Thoracic aorta (tissue), 2 donors: ENCODE measurements at places on chromosomes 7 and 10. TPM values are rescaled to one million over a fixed set of nuclear protein-coding genes. Genes with fewer than 3 reads are reported as not detected.

SVIL gene
- 349 TPM for total RNA-seq

- H3K36me3 ChIP-seq: no peaks in the 10 kb centered on the region
- no peak for DNase-seq
- H3K4me1 ChIP-seq: no peaks in the 10 kb centered on the region
- no peaks in the 10 kb centered on the region for H3K27me3 ChIP-seq
- no peak overlapping the region for H3K27ac ChIP-seq
Observed at GRCh38 chr10:131126321-131127137, 185.0 kb downstream of the TCERG1L start.

DNA sequence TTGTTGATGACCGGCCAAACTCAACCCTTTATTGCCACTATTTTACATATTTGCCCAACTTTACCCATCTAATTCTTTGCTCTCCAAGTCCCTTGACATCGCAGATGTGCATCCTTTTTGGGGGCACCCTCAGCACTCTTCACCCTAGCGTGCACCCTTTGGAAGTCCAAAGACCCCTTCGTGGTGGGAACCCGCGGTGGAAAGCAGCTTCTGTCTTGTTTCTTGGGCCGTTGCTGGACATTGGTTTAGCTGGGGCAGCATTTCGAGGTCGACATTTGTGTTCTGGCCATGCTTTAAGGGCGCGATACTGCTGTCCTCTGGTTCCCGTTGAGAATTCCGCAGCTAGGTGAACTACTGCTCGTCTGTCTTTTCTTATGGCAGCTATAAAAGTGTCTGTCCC lies 326 bp upstream of the PAPOLB start:
- peak overlapping the region; percentile 57 for H3K4me3 ChIP-seq
- no peaks in the 10 kb centered on the region for H3K27me3 ChIP-seq
- no peak for DNase-seq
- H3K27ac ChIP-seq: no peak overlapping the region
- H3K36me3 ChIP-seq: no peaks in the 10 kb centered on the region

- no peaks in the 10 kb centered on the region for H3K36me3 ChIP-seq
- DNase-seq: no peak
- no peaks in the 10 kb centered on the region for H3K27me3 ChIP-seq
- H3K4me1 ChIP-seq: peaks cover 54% of the 10 kb centered on the region
- peak overlapping the region; percentile 81 for H3K27ac ChIP-seq
- H3K4me3 ChIP-seq: peak overlapping the region; percentile 29
Observed at GRCh38 chr7:120997882-120998474, 9.5 kb downstream of the CPED1 start.

- no peaks in the 10 kb centered on the region for H3K4me1 ChIP-seq
Observed at GRCh38 chr10:6537770-6538169, 42.3 kb downstream of the PRKCQ start.

DNA sequence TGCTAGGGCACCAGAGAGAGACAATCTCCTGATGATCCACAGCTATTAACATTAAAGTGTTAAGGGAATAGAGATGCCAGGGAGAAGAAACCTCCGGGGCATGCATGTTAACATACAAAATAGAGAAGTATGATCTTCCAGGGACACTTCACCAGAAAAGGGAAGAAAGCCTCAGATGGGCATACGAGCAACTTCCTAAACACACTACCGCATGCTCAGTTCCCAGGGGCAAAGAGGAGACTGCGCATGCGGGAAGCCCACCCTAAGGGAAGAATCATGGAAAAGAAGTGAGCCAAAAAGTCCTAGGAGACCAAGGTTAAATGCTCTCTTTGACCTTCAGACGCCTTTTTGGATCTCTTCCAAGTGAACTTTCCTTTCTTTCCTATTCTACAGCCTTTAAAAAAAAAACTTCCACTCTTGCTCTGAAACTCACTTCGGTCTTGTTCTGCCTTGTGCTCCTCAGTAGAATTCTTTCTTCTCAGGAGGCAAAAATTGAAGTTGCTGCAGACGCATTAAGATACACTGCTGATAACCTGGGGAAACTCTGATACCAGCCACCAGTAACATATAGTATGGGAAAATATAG lies 1211.3 kb downstream of the REEP3 start:
- H3K27ac ChIP-seq: no peak overlapping the region
- no peak for DNase-seq
- H3K4me1 ChIP-seq: no peaks in the 10 kb centered on the region
- H3K36me3 ChIP-seq: no peaks in the 10 kb centered on the region
- no peaks in the 10 kb centered on the region for H3K27me3 ChIP-seq

CLRN3 gene
- total RNA-seq: not detected

MYO1G gene
- 13.8 TPM for total RNA-seq

PLA2G12B gene
- total RNA-seq: not detected

- H3K27ac ChIP-seq: no peak overlapping the region
- no peaks in the 10 kb centered on the region for H3K27me3 ChIP-seq
- no peak overlapping the region for H3K4me3 ChIP-seq
- H3K4me1 ChIP-seq: no peaks in the 10 kb centered on the region
Observed at GRCh38 chr10:60594476-60595051, 183.7 kb upstream of the CDK1 start.

BET1 gene
- 10.8 TPM for total RNA-seq

GRCh38 chr10:124173298-124173900 lies 80.0 kb upstream of the CHST15 start:
- H3K36me3 ChIP-seq: no peaks in the 10 kb centered on the region
- no peaks in the 10 kb centered on the region for H3K27me3 ChIP-seq
- DNase-seq: no peak
- H3K4me3 ChIP-seq: no peak overlapping the region

DNA sequence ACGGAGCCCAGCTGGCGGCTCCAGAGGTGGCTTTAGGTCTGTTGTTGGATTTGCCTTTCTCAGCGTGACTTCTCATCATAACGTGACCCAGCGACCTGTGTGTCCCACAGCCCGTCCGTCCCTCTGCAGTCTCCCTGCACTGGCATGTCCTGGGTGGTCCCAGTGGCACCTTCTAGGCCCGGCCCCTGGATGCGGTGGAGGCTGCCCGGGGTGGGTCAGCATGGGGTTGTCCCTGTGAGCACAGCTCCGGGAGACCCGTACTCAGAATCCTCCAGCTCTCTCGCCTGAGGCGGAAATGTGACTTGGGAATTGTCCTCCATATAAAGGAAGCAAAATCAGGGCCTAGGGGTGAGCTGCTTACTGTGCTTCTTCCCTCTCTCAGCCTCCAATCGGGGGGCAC lies 25.6 kb upstream of the AP5Z1 start:
- no peak overlapping the region for H3K4me3 ChIP-seq
- H3K27me3 ChIP-seq: no peaks in the 10 kb centered on the region
- peak overlapping the region; percentile 17 for H3K27ac ChIP-seq
- H3K4me1 ChIP-seq: peaks cover 24% of the 10 kb centered on the region

DNA sequence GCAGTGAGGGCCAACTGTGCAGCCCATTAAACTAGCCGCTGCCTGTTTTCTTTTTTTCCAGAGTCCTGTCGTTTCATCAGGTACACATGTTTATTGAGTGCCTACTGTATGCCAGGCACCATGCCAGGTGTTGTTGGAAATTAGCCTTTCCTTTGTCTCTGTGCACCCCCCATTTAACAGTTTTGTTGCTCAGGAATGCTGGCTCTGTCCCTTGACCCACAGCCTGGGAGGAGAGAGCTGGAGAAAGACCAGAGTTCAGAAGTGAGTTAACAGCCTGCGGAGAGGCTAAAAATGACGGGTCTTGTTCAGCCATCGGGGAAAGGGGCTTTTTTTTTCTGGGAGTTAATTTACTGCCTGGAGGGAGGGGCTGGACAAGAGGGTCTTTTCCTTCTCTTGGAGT lies 1.3 kb downstream of the LRMDA start:
- H3K36me3 ChIP-seq: no peaks in the 10 kb centered on the region
- peaks cover 3% of the 10 kb centered on the region for H3K4me1 ChIP-seq
- H3K27ac ChIP-seq: no peak overlapping the region
- H3K27me3 ChIP-seq: no peaks in the 10 kb centered on the region
- no peak overlapping the region for H3K4me3 ChIP-seq

GRCh38 chr7:44959433-44959951 lies 19.3 kb downstream of the MYO1G start:
- no peaks in the 10 kb centered on the region for H3K36me3 ChIP-seq
- H3K4me1 ChIP-seq: peaks cover 14% of the 10 kb centered on the region
- no peak for DNase-seq
- no peak overlapping the region for H3K4me3 ChIP-seq
- no peaks in the 10 kb centered on the region for H3K27me3 ChIP-seq

GRCh38 chr10:122225330-122225729 lies 45.8 kb upstream of the BTBD16 start:
- H3K27me3 ChIP-seq: no peaks in the 10 kb centered on the region
- no peak overlapping the region for H3K4me3 ChIP-seq
- H3K4me1 ChIP-seq: no peaks in the 10 kb centered on the region
- no peak overlapping the region for H3K27ac ChIP-seq

TMEM184A gene
- 1.5 TPM for total RNA-seq

GRCh38 chr7:97818066-97818663 lies 54.0 kb downstream of the ASNS start:
- DNase-seq: no peak
- no peaks in the 10 kb centered on the region for H3K27me3 ChIP-seq
- no peak overlapping the region for H3K4me3 ChIP-seq
- H3K27ac ChIP-seq: no peak overlapping the region

DNA sequence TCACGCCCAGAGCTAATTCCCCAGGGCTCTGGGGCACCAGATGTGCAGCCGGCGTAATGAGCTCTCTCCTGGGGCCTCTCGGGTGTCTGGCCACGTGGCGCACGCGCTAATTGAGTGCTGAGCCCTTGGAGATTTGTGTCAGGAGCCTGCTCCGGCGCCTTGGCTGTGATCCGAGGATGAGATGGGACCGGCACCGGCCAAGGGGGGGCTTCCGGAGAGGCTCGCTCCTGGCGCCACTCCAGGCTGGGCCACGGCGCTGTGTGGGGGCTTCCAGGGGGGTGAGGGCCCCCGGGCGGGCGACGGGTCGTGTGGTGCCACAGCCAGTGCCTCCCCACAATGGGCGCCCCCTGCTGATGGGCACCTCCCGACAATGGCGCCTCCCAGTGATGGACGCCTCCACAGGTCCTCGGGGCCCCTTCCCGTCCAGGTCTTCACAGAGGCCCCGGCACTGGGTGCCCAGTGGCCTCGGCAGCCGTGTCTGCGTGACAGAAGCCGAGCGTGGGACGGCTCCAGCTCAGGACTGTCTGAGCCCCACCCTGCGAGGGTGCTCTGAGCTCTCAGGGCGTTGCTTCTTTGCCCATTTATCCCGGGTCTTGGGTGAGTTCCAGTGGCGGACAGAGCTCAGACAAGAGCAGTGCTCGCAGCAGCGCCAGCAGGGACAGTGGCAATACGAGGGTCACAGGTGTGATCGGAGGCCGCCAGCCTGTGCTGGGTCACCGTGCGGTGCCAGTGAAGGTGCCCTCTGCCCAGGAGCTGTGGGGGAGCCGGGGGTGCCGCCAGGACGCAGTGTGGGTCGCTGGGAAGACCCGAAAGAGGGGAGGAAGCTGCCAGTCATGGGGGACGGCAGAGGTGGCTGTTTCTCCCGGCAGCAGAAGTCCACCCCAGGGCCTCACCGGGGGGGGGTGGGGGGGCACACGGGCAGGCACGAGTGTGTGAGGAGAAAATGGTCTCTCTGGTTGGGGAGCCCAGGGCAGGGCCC lies 8.2 kb upstream of the NKX6-2 start:
- no peak overlapping the region for H3K27ac ChIP-seq
- H3K36me3 ChIP-seq: no peaks in the 10 kb centered on the region
- no peaks in the 10 kb centered on the region for H3K27me3 ChIP-seq
- no peak overlapping the region for H3K4me3 ChIP-seq
- no peaks in the 10 kb centered on the region for H3K4me1 ChIP-seq

DNA sequence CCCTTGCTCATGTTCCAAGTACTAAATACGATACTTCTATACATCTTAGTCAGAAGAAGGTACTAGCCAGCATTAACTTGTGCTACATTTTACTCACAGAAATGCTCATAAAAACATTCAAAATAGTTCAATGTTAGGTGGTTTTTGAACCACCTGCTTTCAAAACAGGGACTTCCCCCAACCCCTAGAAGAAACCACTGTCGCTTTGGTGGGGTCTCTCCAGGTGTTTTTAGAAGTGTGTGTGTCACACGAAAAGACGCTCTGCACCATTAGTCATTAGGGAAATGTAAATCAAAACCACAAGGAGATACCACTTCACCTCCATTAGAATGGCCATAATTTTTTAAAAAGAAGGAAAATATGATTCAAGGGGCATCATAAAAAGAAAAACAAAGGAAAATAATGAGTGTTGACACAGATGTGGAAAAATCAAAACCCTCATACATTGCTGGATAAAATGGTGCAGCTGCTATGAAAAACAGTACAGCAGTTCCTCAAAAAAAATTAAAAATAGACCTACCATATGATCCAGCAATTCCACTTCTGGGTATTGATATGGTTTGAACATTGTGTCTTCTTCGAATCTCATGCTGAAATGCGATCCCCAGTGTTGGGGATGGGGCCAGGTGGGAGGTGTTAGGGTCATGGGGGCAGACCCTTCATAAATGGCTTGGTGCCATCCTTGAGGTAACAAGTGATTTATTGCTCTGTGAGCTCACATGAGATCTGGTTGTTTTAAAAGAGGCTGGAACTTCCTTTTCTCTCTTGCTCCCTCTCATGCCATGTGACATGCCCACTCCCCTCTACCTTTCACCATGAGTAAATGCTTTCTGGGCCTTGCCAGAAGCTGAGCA lies 74.2 kb downstream of the MALSU1 start:
- no peak for DNase-seq
- no peaks in the 10 kb centered on the region for H3K4me1 ChIP-seq
- no peaks in the 10 kb centered on the region for H3K27me3 ChIP-seq
- no peak overlapping the region for H3K27ac ChIP-seq
- no peak overlapping the region for H3K4me3 ChIP-seq

- no peaks in the 10 kb centered on the region for H3K36me3 ChIP-seq
- no peaks in the 10 kb centered on the region for H3K27me3 ChIP-seq
- peaks cover 6% of the 10 kb centered on the region for H3K4me1 ChIP-seq
- H3K4me3 ChIP-seq: no peak overlapping the region
- no peak overlapping the region for H3K27ac ChIP-seq
Observed at GRCh38 chr7:112189691-112190090, 16.5 kb downstream of the DOCK4 start.

GRCh38 chr10:112290054-112290373 lies 6.8 kb downstream of the TECTB start:
- DNase-seq: no peak
- no peak overlapping the region for H3K27ac ChIP-seq
- no peaks in the 10 kb centered on the region for H3K36me3 ChIP-seq
- H3K4me1 ChIP-seq: peaks cover 4% of the 10 kb centered on the region

PDK4 gene
- total RNA-seq: 79.5 TPM

DNA sequence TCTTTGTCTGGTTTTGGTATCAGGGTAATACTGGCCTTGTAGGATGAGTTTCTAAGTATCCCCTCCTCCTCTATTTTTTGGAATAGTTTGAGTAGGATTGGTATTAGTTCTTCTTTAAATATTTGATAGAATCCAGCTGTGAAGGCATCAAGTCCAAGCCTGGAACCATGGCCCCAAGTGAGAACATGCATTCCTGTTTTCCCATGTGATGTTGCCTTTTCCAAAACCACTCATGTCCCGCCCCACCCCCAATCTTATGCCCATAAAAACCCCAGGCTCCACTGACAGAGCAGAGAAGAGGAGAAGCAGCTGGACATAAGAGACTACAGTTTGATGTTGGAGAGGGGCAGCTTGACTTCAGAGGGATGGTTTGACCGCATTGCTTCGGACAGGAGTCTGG lies 71.2 kb downstream of the MINPP1 start:
- DNase-seq: no peak
- H3K4me3 ChIP-seq: no peak overlapping the region
- H3K4me1 ChIP-seq: peaks cover 4% of the 10 kb centered on the region
- H3K27ac ChIP-seq: no peak overlapping the region

GRCh38 chr7:51352174-51353100 lies 35.8 kb upstream of the COBL start:
- no peaks in the 10 kb centered on the region for H3K36me3 ChIP-seq
- no peaks in the 10 kb centered on the region for H3K27me3 ChIP-seq
- no peak overlapping the region for H3K27ac ChIP-seq
- no peak for DNase-seq
- H3K4me3 ChIP-seq: no peak overlapping the region

GRCh38 chr7:101779267-101779666 lies 38.2 kb upstream of the CUX1 start:
- no peaks in the 10 kb centered on the region for H3K27me3 ChIP-seq
- H3K27ac ChIP-seq: no peak overlapping the region
- no peaks in the 10 kb centered on the region for H3K4me1 ChIP-seq
- H3K36me3 ChIP-seq: no peaks in the 10 kb centered on the region
